ENCODE measurements at places on chromosomes 3 and 15.

GRCh38 chr3:63980830-63981498, 42.3 kb downstream of the PSMD6 start:
- DNase-seq = no peak

GRCh38 chr3:52685709-52686691, at the start of the genes GNL3 and PBRM1:
Gene GNL3 (plus strand): TSS chr3:52686032. CDS start chr3:52686093, 61 bp downstream.
Gene PBRM1 (minus strand): TSS chr3:52685913.
- peak; percentile 89 for DNase-seq

GRCh38 chr15:52254391-52254790, 41.2 kb downstream of the MYO5C start:
- no peak for DNase-seq

DNA sequence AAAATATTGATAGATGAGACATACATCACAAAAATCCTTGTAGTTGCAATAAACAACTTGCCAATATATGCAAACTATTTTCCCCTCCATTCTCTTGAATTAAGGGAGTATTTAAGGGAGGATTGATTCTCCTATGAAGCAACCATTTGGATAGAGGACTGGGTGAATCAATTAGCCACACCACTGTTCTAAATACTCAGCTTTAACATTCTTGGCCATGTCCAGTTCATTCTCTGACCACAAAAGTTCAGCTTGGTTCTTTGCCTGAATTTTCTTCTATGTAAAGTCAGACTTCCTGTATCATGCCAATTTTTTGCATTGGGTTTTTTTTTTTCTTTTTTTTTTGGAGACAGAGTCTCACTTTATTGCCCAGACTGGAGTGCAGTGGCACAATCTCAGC, 15.8 kb upstream of the SEC11A start:
- no peak for DNase-seq

GRCh38 chr3:108091498-108092250, 843 bp upstream of the CD47 start:
- no peak for DNase-seq

DNA sequence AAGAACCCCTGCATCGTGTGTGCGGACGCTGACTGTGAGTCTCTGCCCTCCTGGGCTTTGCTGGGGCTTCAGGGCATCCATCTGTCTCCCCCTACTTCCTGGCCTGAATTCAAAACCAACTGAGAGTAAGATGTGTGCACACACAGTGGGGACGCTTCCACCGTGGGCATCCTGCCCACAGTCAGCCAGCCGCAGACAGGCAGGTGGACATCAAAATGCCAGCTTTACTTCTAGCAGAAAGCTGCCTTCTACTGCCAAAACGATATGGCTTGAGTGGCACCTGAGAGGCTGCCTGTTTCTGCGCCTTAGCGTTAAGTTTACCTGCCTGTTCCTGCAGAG, 18.5 kb downstream of the ALDH1A3 start:
- no peak for DNase-seq

- DNase-seq = no peak
Measured at GRCh38 chr3:139005356-139005993, 593 bp downstream of the PRR23A start.
